ENCODE measurements at places on chromosomes 7 and 10.

DNA sequence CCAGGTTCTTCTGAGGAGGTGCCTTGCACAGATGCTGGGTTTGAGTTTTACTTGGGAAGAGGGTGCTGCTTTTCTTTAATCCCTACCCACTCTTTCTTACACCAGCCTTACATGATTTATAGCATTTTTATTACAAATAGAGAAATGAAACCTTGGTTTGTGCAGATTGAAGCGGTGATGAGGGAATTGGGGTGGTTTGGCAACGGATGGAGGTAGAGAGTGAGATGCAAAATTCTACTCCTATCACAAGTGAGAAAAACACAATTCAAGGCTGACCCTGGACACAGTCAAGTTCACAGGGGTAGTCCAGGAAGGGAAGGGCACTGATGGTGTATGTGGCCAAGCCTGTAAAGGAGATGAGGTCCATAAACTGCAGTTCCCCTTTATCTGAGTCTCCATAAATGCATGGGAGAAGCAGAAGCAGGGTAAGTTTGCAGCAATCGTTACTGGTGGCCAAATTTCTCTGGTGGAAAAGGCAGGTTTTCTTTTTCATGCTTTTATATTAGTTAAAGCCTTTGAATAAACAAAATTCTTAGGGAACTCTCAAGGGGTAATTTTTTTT lies 214.3 kb downstream of the JAZF1 start:
- no peak for DNase-seq

- DNase-seq, result no peak
These were observed 560.8 kb downstream of the REEP3 start for GRCh38 chr10:64081947-64082482.

DNA sequence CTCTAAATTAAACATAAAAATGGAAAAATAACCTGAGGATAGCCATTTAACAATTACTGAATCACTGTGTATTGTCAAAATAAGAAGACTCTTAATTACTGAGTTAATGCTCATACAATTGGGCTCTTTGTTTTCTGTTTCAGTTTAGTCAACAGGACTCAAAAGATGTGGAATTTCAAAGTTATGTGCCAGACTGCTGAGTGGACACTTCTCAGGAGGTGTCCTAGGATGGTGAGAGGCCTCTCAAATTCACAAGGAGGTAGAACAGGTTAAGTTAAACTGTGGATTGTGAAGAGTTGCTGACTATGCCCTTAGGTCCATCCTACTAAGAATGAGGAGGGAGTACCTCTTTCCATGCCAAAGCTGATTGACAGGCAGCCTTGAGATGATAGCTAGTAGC lies 157.7 kb upstream of the CHRM2 start:
- no peak for DNase-seq

DNA sequence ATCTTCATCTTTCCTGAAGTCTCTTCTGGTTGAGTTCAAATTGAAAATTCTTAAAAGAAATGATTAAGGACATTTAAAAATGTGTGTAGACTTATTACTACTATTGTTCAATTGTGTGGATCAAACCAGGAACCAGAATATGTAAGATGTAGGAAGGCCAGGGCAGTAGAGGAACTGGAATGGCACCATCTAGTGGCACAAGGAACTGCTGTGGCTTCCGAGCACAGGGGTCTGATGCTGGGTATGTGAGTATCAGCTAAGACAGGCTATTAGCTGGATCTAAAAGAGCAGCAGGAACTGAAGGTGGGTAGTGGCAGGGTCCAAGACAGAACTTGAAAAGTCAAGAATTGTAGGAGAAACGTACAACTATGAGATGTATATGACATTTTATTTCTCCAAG lies 247.3 kb downstream of the SEMA3A start:
- DNase-seq, result no peak

DNA sequence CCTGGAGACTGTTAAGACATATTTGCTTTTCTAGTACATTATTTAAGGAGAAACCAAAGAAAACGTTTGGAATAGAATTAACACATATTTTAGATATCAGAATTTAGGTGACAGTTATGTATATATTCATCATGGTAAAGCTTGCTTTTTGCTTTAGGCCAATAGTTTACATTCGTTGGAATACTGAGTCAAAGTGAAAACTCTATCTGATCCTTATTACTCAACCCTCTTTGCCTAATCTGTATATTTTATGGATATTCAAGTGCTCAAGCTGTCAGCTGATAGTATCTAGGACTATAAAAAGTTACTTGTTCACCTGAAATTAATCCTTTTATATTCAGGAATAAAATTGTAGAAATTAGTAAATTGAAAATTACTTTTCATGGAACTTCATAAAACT lies 61.1 kb downstream of the VPS50 start:
- no peak for DNase-seq

GRCh38 chr7:101017064-101017777 lies 2.7 kb upstream of the MUC17 start:
- peak; percentile 25 for DNase-seq

DNA sequence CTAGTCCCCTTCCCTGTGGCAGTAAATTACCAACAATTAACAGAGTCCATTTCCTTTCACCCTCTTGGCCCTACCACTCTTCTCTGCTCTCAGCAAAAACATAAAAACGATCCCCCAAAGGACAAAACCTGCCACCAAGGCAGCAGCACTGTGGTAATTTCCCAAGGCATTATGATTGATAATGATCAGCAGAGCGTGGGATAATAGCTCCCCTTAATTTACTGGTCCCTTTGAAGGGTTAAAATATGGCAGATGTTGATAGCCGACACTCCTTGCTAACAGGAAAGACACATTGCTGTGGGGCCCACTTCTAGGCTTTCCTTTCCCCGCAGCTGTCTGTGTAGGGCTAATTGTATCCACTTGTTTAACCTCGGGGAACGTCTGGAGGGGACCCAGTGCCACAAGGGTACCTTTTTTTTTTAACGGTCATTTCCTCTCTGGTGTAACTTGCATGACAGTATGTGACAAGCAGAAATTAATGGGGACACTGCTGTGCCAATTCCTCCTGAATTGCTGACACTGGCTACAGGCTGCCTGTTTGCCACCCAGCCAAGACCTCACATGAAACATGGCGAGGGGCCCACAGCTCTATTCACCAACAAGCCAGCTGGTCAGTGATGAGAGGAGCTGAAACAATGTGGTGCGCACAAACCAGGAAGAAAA lies 81.3 kb downstream of the CDK6 start:
- DNase-seq, result no peak

All from renal cortex interstitium (tissue), 15 donors.